Inflammatory macrophage treated with lipopolysaccharide for 4 hours (primary cell): ENCODE measurements at places on chromosomes 6 and 20.

DNA sequence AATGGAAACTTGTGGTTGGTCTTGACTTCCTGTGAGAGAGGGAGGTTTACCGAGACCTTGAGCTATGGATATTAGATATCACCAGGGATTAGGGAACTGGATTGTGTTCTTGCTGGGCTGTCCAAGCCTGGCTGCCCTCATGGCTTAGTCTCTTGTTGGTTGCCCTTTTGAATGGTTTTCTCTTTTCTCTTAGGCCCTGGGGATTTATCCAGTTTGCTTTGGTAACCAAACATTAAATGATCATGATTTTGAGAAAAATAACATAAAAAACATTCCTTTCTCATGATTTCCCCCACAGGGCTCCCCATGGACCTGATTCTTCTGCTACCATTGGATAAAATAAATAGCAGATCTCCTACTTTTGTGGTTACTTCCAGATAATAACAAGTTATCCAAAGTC is 306.4 kb upstream of the RNF217 start:
- DNase-seq = no peak

DNA sequence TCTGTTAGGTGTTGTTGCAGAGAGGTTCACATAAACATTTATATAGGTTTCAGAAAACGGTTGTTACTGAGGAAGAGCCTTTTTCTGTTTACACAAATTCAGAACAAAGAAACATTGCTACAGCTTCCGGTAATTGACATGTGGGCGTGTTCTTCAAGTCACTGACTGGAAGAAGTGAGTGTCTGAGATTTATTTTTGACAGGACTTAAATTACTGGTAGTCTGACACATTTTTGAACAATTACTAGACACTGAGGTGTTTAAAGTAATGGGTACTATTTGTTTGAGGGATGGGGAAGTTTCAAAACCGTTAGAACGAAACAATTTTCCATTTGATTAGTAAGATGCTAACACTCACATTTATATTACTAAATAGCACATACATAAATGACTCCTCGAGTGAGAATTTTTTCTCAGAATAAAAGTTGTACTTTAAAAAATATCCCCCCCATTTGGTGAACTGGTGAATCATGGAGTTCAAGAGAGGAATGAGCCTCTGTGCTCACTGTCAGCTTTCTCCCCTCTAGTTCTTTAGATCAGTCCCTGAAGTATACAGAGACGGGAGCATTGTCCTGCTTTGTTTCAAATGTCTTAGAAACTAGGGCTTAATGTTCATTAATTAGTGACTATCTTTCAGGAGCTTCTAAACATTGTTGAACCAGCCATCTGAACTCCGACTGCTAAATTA is 98.7 kb downstream of the TSHZ2 start:
- DNase-seq = no peak

DNA sequence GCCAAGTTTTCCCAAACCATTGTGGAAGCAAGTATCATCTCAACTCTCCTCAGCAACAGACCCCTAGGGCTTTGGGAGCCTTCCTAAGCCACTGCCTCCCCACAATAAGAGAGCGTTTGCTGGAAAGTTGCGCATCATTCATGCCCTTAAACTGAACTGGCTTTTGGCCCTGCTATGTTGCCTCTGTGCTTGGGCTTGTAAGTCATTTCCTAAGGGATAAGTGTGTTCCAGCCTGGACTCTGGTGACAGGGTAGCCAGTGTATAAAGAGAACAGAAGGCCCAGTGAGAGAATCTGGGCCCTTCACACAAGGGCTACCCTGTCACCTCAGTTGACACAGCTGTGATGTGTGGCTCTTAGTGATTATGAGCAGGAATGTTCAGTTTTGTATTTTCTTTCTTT is 77.8 kb downstream of the COL9A1 start:
- no peak for DNase-seq

GRCh38 chr6:68652117-68652536 is 17.0 kb downstream of the ADGRB3 start:
- no peak for DNase-seq

DNA sequence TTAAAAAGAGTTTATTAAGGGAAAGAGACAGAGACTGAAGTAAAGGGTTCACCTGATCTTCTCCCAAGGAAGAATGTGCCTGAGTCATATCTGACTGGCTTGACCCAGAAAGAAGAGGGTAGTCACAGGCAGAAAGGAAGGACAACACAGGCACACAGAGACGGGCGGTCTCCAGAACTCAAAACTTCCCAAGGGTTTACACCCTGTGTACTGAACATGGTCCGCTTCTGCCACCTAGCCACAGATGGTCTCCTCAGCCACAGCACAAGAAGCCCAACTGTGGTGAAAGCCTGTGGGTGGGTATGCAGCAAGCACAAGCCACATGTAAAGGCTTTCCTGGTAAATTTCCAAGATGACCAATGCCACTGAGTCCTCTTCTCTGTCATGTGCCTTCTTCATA is 17.2 kb downstream of the UNC5CL start:
- no peak for DNase-seq

GRCh38 chr6:31227143-31227542 is 44.7 kb downstream of the HLA-C start:
- DNase-seq = no peak

- no peak for DNase-seq
Observed at GRCh38 chr6:161622779-161623178, 348.9 kb upstream of the AGPAT4 start.

DNA sequence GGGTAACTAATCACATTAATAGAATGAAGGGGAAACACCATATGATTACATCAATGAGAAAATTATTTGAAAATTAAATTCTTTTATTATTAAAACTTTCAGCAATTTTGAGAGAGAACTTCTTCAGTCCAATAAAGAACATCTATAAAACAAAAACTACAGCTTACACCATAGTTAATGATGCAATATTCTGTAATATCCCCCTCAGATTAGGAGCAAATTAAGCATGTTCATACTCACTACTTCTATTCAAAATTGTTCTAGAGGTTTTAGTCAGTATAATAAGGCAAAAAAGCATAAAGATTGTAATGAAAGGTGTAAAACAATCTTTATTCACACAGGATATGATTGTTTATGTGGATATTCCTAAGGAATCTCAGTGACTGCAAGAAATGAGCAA is 465.4 kb downstream of the CD109 start:
- DNase-seq = no peak

- DNase-seq = no peak
Observed at GRCh38 chr20:50664254-50664653, 27.1 kb downstream of the RIPOR3 start.

GRCh38 chr20:39302312-39302711 is 340.2 kb downstream of the DHX35 start:
- no peak for DNase-seq

DNA sequence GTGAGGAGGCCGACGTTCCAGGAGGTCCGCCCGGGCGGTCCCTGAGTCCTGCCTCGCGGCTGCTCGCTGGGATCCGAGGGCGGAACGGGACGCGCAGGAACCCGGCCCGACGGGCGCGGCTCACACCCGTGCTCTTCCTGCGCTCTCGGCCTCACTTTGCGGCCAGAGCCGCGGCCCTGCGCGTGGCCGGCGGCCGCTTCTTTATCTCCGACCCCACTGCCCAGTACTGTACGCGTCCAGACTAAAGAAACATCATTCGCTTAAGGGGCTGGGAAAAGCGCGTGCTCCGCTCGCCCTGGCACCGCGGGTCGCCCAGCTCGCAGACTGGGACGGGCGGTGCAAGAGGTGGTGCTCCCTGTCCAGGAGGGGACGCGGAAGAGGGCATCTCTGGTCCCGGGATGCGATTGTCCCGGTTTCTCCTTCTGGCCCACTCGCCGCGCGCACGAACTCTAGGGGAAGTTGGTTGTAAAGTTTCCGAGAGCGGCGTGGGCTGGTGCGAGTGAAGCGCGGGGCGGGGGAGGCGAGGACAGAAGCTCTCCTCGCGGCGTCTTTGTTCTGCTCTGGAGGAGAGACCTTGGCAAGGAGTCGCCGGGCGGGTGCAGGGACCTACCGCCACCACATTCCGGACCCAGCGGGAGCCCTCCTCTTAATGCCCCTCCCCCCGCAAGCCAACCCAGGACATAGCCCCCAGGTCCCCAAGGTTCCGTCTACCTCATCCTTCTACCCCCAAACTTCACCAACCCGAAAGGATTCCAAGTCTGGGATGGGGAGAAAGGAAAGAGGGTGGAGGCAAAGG is 71.0 kb downstream of the SOX4 start:
- peak; percentile 23 for DNase-seq

DNA sequence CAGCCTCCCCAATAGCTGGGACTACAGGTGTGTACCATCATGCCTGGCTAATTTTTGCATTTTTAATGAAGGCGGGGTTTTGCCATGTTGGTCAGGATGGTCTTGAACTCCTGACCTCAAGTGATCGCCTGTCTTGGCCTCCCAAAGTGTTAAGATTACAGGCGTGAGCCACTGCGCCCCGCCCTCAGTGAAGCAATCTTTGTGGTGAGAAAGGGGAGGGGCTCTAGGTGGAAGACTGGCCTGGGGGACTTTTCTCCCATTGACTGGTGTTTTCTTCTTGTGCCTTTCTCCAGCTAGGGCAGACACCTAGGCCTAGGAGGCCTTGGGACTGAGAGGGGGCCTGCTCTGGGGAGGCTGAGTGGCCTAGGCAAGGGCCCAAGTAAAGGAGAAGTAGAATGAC is 84.1 kb downstream of the DNAAF9 start:
- DNase-seq = peak; percentile 41

- no peak for DNase-seq
Observed at GRCh38 chr20:21019814-21020658, 86.1 kb downstream of the LINC00237 start.

GRCh38 chr6:110949679-110950285 is 8.7 kb upstream of the GTF3C6 start:
- peak; percentile 55 for DNase-seq

DNA sequence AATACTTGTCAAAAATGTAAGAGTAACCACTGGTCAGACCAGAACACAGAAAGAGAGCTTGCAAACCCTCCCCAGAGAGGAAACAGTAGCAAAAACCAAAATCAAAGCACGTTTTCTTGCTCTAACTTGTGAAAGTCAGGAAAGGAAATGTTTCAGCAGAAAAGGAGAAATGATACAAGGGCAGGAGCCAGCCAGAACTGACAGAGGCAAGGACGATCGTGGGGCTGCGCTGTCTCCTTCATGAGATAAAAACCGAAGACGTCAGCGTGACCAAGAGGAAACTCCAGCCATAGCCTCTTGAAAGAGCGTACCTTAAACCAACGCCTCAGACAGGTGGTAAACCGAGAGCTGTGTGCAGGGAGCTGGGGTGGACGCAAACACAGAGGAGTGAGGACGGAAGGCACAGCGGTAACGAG is 27.5 kb downstream of the LAMA5 start:
- DNase-seq = peak; percentile 66

DNA sequence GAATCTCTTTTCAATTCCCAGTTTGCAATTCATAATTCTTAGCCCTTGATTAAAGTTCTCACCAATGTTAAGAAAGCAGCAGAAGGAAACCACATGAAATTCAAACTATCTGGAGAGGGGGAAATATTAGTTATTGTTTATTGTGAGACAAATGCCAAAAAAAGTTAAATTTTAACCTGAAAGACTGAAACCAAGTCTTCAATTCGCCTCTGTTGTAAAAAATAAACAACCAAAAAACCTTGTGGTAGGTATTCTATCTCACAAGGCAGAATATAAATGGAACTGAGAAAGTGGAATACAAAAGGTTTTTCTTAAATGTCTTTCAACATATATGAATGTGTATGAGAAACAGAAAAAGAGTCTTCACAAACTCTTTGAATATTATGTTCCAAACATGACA is 24.8 kb downstream of the TMX4 start:
- no peak for DNase-seq

GRCh38 chr6:63802606-63803206 is 167.1 kb downstream of the PHF3 start:
- peak; percentile 41 for DNase-seq

DNA sequence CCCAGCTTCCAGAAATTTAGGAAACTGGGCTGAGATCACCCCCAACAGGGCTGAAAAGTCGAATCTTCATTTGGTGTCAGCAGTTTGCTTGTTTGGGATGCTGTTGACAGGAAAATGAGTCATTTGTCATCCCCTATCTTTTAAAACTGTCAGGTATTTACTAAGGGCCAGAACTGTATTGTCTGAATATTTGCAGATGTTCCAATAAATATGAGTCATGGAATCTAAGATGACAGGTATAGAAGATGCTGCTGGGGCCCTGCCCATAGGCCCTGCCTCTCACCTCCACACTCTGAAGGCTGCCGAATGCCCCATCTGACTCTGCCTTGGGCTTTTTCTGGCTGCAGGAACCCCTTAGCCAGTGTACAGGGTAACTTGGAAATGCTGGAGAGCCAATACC is 3.9 kb downstream of the ETV7 start:
- DNase-seq = no peak

- DNase-seq = no peak
Observed at GRCh38 chr20:51373713-51374455, 168.6 kb downstream of the NFATC2 start.

DNA sequence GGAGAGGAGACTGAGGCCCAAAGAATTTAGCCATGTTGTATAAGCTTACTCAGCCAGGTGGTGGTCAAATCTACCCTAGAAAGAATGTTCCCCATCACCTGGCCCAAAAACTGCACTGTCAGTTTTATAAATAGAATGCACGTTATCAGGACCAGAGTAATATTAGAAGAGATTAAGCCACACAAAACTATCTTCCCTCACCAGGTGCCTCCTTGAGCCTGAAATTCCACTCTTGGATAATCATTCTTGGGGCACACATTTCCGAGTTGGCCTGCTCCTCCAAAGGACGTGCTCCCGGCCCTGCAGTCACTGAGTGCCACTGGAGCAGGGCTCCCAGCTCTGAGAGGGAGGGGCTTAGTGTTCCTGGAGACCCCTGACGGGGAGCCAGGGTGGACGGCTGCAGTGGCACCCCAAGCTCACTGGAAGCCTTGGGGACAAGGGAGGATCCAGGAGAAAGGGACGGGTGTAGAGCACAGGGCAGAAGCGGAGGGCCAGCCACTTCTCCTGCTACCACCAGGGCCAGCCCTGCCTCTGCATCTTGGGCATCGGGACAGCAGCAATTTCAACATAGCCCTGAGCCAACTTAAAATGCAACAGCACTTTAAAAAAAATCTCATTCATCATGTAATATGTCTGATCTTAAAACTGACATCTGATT is 160.8 kb upstream of the QKI start:
- no peak for DNase-seq

- DNase-seq = no peak
Observed at GRCh38 chr6:96196633-96197032, 180.9 kb downstream of the FUT9 start.

- no peak for DNase-seq
Observed at GRCh38 chr20:25223179-25223661, 24.7 kb upstream of the PYGB start.

GRCh38 chr6:6781172-6781872 is 192.8 kb downstream of the LY86 start:
- DNase-seq = no peak

DNA sequence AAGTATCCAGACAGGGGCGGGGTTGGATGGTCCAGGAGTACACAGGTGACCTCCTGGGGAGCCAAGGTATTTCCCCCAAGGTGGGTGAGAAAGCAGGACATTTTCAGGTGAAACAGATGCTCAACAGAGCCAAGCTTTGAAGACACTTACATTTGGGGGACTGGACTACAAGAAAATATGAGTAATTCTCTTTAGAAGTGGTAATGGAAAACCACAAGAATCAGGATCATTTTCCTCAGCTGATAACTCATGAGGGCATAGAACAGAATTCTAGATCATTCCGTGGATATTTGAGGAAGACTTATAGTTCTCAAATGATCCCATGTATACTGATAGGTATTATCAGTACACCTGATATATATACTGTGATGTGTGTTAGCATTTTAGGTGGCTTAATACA is 89.9 kb downstream of the UST start:
- DNase-seq = no peak

- DNase-seq = no peak
Observed at GRCh38 chr20:64152906-64153305, 11.3 kb upstream of the MYT1 start.
